ENCODE measurements at places on chromosomes 6 and 20.

GRCh38 chr6:5201271-5201670 lies 59.5 kb downstream of the LYRM4 start:
- DNase-seq = no peak

DNA sequence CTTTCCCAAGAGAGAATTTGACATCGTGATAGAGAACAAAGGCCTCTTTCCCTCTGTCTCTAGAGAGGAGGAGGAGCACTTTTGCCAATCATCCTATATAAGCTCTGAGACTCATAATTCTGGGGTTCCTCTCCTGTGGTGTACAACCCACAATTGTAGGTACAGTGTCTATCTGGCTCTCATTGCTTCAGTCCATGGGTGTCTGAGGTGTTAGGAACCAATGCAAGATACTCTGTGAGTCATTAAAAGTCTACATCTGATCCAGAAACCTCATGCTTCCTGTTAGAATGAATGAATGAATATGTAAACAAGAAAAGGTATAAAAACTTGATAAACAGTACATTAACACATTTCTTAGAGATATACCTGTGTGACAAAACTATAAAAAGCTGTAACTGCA lies 356.7 kb downstream of the QKI start:
- DNase-seq = no peak

- DNase-seq = peak; percentile 53
These were observed 367.0 kb upstream of the MARCKS start for GRCh38 chr6:113489952-113490746.

DNA sequence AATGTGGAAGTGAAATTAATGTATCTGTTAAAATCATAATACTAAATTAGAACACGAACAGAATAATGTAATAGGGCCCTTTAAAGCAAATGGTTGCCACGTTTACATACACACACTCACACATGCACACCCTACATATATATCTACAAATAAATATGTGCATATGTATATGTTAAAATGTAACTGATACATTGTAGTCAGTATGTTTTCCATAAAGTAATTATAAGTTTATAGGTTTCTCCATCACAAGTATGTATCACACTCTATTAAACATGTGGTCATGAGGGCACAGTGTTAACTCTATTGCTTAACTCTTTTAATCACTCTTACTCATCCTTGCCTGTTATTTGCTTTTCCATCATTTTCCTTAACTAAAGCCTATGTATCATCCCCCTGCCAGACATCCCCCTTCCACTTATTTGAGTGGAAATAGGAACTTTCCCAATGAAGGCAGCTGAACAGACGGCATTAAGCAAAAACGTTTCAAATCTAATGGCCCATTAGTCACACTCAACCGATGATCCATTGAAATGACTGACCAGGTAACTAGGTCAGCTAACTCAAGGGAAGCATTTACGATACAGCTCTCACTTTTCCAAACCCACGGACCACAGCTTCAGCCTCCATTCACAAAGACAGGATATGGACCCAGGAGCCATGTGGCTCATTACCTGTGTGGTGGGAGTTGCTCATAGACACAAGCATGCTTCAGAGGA lies 89.3 kb downstream of the HAO1 start:
- DNase-seq = no peak

DNA sequence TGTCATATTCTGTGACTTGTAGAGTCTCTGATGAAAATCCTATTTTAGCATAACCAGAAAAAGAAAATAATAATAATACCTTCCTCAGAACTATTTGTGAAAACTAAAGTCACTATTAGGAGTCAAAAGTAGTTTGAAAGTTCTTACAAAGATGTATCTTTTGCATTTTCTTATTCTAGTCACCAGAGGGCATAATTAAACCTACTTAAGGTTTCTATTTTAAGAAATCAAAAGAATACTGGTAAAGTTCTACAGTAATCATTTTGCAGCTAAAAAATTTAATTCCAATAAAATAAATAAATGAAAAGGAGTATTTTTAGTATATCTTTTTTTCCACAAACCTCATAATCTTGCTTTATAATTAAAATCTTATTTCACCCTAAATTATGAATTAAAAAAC lies 28.0 kb upstream of the MCM9 start:
- DNase-seq = no peak

DNA sequence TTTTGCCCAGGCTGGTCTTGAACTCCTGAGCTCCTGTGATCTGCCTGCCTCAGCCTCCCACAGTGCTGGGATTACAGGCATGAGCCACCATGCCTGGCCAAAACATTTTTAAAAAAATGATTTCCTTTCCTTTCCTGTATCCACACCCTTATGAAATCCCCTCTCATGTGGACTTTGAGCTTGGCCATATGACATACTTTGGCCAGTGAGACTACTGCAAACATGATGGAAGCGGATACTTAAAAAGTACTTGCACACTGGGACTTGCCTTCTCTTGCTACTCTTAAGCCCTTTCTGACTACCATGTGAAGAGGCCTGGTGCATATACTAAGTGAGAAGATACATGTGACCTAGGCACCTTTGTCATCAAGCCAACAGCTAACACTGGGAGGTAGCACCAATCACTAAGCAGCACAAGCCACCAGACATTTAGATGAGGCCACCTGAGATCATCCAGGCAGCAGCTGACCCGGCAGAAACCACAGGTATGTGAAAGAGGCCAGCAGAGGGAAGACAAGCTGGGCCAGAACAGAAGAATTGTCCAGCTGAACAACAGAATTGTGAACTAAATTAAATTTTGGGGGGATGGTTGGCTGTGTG lies 78.5 kb upstream of the HDAC2 start:
- DNase-seq = no peak

DNA sequence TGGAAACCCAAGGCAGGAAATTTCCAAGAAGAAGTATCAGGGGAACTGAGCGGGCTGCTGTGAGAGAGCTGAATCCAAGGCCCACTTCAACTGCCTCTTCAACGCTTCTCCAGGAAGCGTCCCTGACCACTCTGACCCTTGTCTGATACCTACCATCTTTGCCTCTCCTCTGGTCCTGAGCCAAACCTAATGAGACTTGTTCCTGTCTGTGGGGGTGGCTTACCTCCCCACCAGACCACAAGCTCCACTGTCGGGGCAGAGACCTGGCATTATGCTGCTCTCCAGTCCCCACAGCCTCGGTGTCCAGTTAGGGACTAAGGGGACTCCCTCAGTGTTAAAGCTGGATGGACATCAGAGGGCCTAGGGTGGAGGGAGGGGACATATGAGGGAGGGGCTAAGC lies 49.7 kb downstream of the LRFN2 start:
- no peak for DNase-seq

DNA sequence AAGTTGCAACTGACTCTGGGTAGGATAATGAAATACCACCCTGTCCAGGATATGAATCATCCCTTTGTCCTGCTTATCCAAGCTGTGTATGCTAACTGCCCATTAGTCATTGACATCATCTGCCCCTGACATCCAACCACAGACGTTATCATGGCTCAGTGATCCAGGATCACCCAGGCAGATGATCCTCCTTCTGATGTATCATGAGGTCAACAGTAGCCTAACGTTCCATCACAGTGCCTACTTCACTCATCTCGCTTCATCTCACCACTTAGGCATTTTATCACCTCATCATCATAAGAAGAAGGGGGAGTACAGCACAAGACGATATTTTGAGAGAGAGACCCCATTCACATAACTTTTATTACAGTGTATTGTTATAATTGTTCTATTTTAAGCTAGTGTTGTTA lies 13.4 kb upstream of the BTN3A2 start:
- DNase-seq = peak; percentile 41

DNA sequence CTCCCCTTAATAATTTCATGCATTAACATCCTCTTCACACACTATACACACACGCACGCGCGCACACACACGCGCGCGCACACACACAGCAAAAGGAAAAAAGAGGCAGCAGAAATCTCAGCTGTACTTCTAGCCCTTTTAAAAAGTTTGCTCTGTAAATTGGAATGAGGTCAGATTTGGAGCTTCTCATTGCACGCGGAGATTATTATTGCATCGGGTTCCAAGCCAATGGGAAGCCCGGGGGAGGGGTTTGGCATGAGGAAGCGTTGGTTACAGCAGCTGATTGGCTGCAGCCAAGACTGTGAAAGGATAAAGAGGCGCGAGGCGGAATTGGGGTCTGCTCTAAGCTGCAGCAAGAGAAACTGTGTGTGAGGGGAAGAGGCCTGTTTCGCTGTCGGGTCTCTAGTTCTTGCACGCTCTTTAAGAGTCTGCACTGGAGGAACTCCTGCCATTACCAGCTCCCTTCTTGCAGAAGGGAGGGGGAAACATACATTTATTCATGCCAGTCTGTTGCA lies at the start of gene SOX4:
SOX4 (plus strand) TSS at position 340 of the 515 bp plus-strand sequence. CDS start 784 bp downstream, outside the sequence.
- DNase-seq = peak; percentile 98

- no peak for DNase-seq
These were observed 515.7 kb downstream of the FRK start for GRCh38 chr6:115544765-115545671.

- DNase-seq = no peak
These were observed 58.1 kb downstream of the NUS1 start for GRCh38 chr6:117733341-117733740.

DNA sequence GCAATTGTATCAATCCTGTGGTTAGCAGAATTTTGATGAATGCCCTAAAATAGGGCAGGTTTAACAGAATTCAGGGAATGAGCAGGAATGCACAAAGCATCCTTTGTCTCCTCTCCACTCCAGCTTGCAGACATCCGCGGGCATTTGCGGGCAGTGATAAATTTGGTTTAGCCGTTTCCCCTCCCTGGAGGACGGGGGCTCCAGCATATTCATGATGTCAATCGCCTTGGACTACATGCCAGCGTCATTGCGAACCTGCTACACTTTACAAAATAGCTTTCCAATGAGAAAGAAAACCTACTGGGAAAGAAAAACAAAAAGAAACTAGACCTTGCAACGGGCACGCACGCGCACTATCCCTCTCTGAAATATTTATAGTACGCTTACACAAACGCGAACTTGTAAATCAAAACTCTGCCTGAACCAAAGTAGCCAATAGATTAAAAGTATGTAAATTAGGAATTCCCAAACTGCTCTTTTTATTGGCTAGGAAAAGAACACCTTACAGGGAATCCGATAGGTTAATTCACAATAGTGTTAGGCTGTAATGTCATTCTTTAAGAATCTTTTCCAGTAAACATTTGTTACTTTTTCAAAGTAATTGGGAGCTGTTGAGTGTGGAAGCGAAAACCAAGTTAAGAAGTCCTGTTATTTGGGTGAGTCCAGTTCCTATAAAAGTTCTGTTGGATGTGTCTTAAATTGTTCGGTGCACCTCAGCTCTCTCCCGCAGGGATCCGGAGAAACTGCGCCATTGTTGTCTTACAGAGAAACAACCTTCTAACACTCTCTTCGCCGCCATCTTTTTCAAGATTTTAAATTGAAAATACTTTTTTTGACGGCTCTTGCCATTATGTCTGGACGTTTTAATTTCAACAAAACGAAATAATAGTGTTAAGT lies 136.7 kb downstream of the HFE start:
- DNase-seq = peak; percentile 96

GRCh38 chr20:45904583-45905504 lies 7.1 kb downstream of the PLTP start:
- DNase-seq = no peak

- DNase-seq = no peak
These were observed 75.7 kb downstream of the TCP11 start for GRCh38 chr6:35065441-35065800.

DNA sequence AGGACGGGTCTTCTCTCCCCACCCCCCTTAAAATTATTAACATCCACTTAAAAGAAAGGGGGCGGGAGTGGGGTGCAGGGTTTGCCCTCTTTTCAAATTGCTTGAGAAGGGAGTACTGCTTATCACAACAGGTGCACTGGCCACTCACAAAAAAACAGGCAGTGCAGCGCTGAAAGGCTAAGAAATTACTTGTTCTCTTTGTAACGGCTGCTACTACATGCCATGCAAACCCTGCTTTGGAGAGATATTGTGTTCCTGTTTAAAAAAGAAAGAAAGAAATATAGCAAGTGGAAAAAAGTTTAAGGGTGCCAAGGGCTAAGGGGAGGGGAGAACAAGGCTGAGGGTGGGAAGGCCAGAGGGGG lies 312.7 kb upstream of the JARID2 start:
- no peak for DNase-seq

DNA sequence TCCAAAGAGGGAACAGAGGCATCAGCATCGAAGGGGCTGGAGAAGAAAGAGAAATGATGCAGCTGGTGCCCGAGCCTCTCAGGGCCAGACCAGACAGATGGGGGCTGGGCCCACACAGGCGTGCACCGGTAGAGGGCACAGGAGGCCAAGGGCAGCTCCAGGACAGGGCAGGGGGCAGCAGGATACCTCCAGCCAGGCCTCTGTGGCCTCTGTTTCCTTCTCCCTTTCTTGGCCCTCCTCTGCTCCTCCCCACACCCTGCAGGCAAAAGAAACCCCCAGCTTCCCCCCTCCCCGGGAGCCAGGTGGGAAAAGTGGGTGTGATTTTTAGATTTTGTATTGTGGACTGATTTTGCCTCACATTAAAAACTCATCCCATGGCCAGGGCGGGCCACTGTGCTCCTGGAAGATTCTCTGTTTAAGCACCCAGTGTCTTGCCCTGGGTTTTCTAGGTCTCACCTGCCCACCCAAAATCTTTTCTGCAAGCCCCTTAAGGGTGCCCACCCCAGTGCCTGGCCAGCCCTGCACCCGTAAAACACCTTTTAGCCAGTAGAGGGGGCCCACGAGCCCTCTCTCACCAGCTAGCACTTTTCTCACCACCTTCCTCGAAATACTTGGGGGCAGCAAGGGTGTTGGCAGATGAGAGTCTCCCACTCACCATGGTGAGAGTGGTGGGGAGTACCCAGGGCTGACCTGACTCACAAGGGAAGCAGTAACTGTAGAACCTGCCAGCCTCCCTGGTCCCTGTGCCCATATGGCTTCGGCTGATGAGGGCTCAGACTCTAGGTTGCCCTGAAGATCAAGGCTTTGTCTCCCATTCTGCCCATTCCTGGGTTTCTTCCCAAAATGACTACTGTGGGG lies 35.7 kb upstream of the ID1 start:
- DNase-seq = peak; percentile 62

- DNase-seq = no peak
These were observed 13.1 kb downstream of the NEDD9 start for GRCh38 chr6:11219400-11219834.

GRCh38 chr20:34675993-34676641 lies 775 bp downstream of the PIGU start:
- DNase-seq = no peak

GRCh38 chr20:23397961-23398360 lies 23.3 kb downstream of the NAPB start:
- DNase-seq = no peak

GRCh38 chr20:63064745-63065711 lies 58.3 kb upstream of the BHLHE23 start:
- no peak for DNase-seq
